ENCODE measurements at places on chromosomes 1 and 21.
A peak's percentile ranks its signal among the peaks of the same experiment; 100 is the strongest.

DNA sequence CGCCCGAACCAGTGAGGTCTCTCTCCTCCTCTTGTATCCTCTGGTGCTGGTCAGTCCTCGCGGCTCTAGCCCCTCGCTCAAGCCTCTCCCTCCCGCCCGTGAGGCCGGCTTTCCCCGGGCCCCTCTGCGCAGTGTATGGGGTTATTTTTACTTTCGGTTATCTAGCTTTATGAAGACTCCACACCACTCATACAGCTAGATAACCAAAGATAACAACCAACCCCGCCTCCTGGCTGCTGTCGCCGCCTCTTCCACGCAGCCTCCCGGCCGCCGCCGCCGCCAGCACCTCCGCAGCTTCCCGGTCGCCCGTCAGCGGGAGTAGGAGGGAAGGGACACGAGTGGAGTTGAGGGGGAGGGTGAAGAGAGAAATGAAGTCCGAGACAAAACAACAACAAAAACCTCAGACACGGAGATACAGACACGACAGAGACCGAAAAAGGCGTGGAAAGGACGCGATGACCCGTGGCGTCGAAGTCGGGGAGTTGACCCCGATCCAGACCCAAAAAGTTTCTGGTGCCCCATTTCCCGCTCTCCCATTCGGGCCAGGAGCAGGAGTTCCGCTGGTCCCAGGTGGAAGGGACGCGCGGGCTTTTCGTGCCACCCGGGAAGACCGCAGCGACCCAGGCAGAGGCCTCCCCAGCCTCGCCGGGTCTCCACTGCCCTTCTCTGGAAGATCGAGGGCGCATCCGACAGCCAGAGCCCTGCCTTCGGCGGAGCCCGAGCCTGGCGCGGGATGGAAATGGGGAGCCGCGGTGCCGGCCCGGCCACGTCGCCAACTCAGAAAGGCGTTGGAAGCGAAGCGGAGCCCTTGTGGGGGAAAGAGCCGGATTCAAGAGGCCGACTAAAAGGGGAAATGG lies 51.4 kb downstream of the RHBG start:
- DNase-seq, result peak; percentile 55

GRCh38 chr1:27690183-27690582 lies 18.2 kb upstream of the IFI6 start:
- no peak for DNase-seq

GRCh38 chr1:117838911-117839310 lies 90.5 kb downstream of the GDAP2 start:
- no peak for DNase-seq

DNA sequence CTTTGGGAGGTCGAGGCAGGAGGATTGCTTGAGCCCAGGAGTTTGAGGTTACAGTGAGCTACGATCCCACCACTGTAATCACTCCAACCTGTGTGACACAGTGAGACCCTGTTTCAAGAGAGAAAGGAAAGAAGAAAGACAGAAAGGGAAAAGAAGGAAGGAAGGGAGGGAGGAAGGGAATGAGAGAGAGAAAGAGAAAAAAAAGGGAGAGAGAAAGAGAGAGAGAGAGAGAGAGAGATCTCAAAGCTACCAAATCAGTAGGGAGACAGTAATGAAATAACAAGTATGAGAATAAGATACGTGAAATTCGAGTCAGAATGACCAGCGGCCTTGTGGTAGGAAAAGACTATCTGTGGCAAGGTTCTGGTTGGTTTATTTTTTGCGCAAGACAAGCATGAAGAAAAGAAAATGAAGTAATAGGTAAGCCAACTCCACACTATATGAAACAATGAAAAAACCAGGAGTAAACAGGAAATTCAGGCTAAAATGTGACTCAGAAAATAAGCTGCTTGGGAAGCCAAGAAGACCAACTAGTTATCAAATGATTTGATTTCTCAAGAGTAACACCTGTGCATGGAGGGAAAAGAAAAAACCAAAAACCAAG lies 8.9 kb downstream of the MTF1 start:
- DNase-seq, result no peak

DNA sequence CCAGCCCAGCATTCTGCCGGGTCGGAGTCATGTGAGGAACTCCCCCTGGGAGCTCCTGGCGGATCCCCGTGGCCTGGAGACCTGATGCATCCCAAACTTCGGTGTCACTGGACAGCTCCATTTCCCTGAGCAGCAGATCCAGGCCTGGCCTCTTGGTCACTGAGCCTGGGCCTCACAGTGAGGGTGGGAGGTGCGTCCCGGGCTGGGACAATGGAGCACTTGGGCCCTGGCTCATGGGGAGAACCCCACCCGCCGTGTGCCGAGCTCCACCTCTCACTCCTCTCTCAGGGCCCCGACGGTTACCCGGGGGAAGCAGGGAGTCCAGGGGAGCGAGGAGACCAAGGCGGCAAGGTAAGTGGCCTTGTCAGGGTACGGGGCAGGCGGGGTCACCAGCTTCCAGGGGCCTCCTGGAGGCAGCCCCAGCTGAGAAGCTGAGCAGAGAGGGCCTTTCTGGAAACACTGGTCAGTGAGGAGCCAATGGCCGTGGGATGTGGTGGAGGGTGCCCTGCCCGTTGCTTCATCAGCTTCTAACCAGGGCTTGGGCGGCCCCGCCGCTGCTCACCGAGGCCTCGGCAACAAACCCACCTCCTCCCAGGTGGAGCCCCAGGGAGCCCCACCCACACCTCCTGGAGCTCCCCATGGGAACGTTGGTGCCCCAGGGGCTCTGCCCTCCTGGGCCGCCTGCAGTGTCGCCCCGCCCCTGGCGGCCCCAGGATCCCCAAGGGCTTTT lies 19.8 kb downstream of the COL6A2 start:
- DNase-seq, result no peak

DNA sequence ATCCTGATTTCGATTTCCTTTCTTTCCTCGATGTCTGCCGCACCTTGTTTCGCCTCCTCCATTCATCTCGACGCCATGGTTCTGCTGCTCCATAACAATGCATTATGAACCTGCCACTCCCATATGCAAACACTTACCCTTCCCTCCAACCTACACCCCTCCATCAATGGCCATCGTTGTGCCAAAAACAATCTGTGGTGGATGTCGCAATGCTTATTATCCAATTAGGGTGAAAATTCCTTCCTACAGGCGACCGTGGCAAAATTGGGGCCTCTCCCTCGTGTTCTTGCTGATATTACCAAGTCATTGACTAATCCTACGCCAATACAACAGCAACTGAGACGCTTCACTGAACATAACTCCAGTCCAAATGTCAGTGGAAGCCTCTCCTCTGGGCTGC lies 40.3 kb downstream of the CLEC20A start:
- no peak for DNase-seq

DNA sequence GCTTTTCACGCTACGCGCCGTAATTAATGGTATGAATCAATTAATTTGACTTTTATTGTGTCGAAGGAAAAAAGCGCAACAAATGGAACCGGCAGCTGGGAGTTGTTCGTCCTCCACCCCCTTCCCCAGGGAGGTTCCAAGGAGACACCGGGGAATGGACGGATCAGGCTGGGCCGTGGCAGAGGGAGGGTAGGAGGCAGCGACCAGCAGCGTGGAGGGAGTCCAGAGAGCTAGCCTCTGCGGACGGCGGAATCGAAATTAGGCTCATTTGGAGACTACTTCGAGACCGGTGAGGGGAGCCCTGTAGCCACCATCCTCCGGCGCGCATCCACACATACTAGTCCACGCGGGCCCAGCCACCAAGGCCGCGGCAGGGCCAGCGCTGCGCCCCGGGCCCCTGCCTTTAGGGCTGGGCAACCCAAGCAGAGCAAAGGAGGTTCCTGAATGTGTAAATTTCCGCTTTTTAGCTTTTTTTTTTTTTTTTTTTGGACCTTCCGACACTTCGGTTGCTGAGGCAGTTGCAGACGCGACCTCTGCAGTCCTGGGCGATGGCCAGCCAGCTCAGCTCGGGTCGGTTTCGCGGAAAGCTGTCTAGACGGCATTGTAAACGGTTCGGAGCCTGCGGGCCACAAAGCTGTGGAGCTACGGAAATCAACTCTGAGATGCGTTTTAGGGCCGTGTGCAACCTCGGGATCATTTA lies 2.2 kb upstream of the FOXD3 start:
- DNase-seq, result no peak

DNA sequence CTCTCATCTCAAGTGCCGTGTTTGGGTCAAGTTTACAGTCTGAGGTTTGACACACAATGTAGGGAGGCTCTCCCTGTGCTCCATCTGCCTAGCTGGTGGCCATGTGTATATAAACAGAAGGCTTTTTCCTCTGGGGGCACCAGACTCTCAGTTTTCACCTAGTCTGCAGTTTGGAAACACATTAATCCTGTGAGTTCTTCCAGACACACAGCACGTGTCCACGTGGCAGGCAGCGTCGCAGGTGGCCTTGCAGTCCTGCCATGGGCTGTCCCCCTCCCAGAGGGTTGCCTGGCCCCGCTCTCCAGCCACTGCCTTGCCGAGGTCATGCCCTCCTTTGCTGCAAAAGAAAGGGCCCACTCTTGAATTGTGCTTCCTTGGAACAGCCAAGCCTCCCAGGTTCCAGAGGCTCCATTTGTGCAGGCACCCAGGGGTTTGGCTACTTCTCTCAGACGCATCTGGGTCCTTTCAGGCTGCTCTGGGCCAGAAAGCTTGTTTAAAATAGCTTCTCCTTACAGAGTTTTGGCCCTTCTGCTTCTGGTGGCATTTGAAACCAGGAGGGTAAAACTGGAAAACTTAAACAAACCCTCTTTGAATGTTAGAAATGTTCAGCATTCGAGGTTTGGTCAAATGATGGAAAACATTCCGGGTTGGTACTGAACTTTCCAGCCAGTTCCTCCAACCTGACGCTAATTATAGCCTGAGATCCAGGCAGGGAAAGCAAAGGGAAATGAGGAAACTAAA lies 4.4 kb upstream of the RUNX1 start:
- DNase-seq, result no peak

DNA sequence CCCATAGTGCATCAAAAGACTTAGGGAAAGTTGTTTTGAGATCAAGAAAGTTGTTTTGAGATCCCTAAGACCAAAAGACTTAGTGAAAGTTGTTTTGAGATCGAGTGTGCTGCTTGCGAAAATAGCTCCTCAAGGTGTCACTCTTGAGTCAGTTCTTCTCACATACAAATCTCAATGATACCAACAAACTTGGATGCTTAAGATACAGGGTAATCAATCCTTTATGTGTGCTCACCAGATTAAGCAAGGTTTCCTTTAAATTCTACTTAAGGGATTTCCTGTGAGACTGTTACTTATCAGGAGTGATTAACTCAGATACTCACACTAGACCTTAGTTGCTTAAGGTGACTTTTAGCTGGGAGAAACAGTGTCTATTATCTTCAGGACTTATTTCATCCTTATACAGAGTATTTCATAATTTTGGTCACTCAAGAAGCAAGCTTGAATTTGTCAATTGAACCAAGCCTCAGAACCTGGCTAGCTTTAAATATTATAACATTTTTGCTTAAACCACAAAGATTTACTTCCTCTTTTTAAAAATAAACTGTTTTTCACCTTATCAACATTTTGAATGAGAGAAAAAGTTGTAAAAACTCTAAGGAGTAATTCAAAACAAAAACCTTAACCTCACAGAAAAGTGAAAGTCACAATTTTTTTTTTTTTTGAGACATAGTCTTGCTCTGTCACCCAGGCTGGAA lies 8.0 kb upstream of the RLF start:
- DNase-seq, result peak; percentile 64

- peak; percentile 36 for DNase-seq
Observed at GRCh38 chr1:23601968-23602876, 42.9 kb upstream of the ID3 start.

- DNase-seq, result no peak
Observed at GRCh38 chr1:157131281-157131680, 6.9 kb downstream of the ETV3 start.

GRCh38 chr21:34100790-34101189 lies 27.4 kb downstream of the MRPS6 start:
- DNase-seq, result no peak

DNA sequence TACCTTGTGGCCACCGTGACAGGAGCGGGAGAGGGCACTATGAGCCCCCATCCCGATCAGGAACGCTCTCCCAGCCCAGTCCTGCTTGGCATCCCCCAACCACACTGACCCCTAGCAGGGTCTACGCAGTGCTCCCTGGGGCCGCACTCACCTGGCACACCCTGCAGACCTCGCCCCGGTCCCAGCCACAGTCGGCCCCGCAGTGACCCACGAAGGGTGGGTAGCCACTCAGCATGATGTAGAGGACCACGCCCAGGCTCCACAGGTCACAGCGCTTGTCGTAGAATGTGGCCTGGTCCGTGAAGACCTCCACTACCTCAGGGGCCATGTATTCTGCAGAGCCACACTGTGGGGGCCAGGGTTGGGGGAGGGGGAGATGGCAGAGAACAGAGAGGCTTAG lies 11.1 kb upstream of the KNCN start:
- DNase-seq, result no peak

DNA sequence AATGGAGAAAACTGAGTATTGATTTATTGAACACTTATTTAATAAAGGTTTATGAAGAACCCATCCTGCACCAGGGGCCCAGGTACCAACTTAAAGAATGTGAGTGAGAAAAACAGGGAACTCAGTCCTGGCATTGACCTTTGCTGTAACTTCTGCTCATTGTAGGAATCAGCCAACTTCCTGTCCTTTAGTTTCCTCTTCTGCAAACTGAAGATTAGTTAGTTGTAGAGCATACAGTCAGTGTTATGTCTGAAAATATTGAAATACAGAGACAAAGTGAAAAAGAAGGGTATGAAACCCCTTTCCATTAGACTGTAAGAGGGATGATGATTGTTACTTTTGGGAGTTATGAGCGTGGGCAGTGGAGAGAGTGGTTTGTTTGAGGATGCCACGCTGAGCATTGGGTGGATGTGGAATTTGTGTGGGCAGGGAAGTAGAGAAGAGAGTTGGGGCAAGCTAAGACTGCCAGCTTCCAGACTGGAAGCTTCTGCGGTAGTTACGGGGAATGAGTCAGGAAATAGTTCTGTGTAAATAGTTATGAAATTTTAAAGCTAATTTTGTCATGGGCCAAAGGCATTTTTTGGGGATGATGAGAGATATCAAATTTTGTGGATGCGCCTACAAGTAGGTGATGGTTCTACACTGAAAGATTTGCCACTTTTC lies 89.2 kb downstream of the GPR88 start:
- no peak for DNase-seq

All from CD4-positive, alpha-beta T cell treated with Interleukin-4 for 4 hours (primary cell).